ENCODE measurements at places on chromosomes 6 and 20.

DNA sequence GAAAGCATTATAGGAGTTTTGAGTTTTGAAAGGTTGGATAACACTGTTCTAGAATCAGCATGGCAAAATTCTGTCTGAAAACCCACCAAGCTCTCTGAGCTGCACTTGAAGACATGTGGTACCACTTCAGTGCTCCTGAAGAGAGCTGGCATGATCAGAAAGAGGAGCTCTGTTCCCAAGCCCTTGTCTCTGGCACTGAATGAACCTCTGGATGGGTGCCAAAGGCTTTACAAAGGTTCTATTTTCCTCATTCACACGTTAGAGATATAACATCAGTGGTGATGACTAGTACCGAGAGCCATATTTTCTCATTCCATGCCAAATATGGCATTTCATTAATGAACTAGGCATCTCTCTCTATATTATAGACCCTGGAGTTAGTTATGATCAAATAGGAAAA lies 301.8 kb upstream of the ID4 start:
- no peak for DNase-seq

- no peak for DNase-seq
Observed at GRCh38 chr20:44200371-44200770, 10.2 kb downstream of the OSER1 start.

DNA sequence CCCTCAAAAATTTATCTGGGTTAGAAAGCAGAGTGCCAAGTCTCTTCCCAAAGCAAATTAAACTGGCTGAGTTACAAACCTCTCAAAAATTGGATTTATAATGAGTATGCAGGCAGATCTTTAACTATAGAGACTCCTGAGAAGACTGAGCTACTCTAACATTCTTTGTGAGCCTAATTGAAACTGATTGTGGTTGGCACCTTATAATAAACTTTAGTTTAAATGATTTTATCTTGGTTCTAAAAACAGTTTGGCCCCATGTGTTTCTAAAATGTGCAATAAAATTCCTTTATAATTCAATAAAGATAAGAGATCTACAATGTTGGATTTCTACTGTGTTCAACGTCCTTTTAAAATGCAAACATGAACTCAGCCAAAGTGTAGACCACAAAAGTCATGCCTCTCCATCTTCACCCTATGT lies 480.2 kb upstream of the RNF217 start:
- DNase-seq, result no peak

GRCh38 chr6:132643547-132643946 lies 15.4 kb downstream of the TAAR1 start:
- DNase-seq, result no peak

DNA sequence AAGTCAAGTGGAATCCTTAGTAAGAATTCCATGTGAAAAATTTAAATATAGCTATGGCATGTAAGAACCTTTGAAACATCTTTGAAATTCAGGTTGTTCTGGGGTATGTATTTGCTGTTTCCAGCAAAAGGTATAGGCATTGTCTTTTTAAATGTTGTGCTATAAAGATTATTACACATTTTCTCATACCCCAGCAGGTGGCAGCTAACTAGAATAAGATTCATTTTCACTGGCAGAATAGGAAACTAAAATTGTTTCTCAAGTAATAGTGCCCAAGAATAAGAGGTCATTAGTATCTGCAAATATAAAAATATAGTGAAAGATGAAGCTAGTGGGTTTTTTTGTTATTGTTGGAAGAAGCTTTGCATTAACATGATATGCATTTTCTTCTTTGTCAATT lies 1.8 kb downstream of the GRIK2 start:
- no peak for DNase-seq

DNA sequence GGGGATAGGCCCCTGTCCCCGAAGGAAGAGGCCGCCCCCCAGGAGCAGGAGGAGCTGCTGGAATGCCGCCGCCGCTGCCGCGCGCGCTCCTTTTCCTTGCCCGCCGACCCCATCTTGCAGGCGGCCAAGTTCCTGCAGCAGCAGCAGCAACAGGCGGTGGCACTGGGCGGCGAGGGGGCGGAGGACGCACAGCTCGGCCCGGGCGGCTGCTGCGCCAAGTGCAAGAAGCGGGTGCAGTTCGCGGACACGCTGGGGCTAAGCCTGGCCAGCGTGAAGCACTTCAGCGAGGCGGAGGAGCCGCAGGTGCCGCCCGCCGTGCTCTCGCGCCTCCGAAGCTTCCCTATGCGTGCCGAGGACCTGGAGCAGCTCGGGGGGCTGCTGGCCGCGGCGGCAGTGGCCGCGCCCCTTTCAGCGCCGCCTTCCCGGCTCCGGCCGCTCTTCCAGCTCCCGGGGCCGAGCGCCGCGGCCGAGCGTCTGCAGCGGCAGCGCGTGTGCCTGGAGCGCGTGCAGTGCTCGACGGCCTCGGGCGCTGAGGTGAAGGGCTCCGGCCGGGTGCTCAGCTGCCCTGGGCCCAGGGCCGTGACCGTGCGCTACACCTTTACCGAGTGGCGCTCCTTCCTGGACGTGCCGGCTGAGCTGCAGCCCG lies 630 bp downstream of the PPP1R3G start:
- no peak for DNase-seq

- DNase-seq, result no peak
Observed at GRCh38 chr6:29933955-29934354, 8.4 kb upstream of the HLA-A start.

- DNase-seq, result no peak
Observed at GRCh38 chr6:149823013-149823412, 41.1 kb downstream of the LRP11 start.

GRCh38 chr20:11654766-11655165 lies 262.9 kb upstream of the BTBD3 start:
- DNase-seq, result no peak

- no peak for DNase-seq
Observed at GRCh38 chr20:56949318-56949717, 317.1 kb downstream of the BMP7 start.

DNA sequence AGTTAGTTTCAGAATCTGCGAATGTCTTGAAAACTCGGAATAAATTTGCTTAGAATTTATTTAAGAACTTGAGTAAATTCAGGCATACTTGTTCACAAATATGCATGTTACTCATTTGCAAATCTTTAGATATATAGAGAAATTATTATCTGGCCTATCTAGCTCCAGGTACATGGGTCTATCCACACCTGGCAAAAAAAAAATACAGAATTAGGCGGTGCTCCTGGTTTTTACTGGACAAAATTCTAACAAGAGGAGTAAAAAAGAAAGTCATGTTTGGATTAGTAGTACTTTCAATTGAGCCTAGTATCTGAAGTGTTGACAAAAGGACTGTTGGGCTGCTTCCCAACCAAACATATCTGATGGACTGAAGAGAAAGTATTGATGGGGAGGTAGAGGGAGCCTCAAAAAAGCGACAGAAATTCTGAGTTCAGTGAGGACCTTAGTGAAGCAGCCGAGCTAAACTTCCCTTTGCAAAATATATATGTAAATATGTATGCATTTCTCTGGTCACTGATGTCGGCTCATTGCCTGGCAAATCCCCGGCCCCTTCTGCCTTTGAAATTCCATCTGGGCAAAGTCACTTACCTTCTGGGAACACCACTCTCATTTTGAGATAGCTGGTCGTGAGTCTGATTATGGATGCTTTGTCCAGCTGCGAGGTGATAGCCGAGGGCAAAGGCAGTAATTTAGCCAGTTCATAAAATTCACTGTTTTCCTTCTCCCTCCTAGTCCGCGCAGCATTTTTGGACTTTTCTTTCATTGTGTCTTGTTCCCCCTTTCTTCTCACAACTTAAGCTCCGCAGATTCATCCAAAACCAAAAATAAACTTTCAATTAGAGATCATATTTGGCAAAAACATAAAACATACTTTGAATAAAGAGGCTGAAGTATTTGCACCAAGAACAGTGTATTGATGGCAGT lies 1.8 kb downstream of the SIM1 start:
- DNase-seq, result no peak

- peak; percentile 58 for DNase-seq
Observed at GRCh38 chr6:136173519-136174507, 76.3 kb downstream of the MTFR2 start.

GRCh38 chr20:63141531-63141930 lies 74.4 kb downstream of the YTHDF1 start:
- DNase-seq, result no peak

DNA sequence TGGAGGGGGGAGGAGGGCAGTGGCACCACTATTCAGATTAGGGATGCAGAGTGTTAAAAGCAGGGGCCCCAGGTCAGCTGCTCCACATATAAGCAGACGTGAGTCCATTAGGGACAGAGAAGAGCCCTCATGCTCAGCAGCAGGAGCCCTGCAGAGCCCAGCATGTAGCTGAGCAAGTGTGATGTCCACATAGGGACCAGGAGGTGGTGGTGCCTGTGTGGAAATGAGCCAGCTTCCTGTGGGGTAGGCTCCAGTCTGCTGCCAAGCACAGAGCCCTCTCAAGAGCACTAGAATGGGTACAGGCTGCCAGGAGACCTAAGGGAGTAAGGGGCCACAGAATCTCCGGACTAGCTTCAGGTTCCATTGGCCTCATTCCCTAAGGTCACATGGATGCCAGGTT lies 57.9 kb upstream of the MLN start:
- DNase-seq, result no peak

DNA sequence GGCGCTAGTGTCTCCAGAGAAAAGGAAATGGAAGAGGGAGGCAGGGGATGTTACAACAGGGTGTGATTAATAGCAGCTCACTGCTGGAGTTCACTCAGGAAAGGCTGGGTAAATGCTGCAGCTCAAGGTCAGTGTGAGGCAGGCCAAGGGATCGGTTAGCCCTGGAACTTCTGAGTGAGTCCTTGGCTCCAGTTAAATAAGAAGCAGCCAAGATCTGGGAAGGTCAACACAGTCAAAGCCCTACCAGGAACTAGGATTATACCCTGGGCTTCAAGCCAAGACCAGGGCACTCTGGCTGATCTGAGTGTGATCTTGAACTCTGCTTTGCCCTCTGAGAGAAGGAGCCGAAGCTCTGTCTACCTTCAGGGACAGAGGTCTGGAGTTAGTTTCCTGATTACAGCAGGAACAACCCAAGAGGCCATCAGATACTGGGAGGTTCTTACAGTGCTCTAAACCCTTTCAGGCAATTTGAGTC lies 44.3 kb downstream of the TPD52L1 start:
- no peak for DNase-seq

Measured in AG04450 (cell line).